SK-N-SH (cell line): ENCODE measurements at places on chromosomes 2 and 18. TPM values are rescaled to one million over a fixed set of nuclear protein-coding genes. Genes with fewer than 3 reads are reported as not detected.

The KCNE4 gene
- polyA plus RNA-seq: 0.19 and 0.20 TPM in 2 replicates

The NAB1 gene
- polyA plus RNA-seq: 9.7 and 13.4 TPM in 2 replicates

The IL1RL2 gene
- 0.05 TPM in 1 of 2 replicates, not detected in the other for polyA plus RNA-seq

The TCF7L1 gene
- 1.6 and 3.7 TPM in 2 replicates for polyA plus RNA-seq

The ZFAND2B gene
- polyA plus RNA-seq: 39.9 and 46.9 TPM in 2 replicates

The PARD3B gene
- 0.87 and 0.89 TPM in 2 replicates for polyA plus RNA-seq

GRCh38 chr18:31102025-31102684 is at the start of gene DSC2:
TSS of gene DSC2 (minus strand) at chr18:31102421. CDS start at chr18:31101971, 450 bp downstream.
- no peak within 1 kb of the TSS for H3K4me3 ChIP-seq
- no peaks in the 10 kb centered on the region for H3K4me1 ChIP-seq
- no peaks in the 10 kb centered on the region for H3K36me3 ChIP-seq
- peaks cover 21% of the 10 kb centered on the region; the same call in 1 of the 2 replicates for H3K27me3 ChIP-seq

- no peak overlapping the region for H3K27ac ChIP-seq
- no peaks in the 10 kb centered on the region for H3K36me3 ChIP-seq
- H3K4me1 ChIP-seq: no peaks in the 10 kb centered on the region
- no peak overlapping the region for H3K4me3 ChIP-seq
- no peak for DNase-seq
Measured at GRCh38 chr2:170722301-170722700, 7.2 kb downstream of the SP5 start.

GRCh38 chr18:54080858-54081257 is 143.6 kb downstream of the MBD2 start:
- H3K27ac ChIP-seq: no peak overlapping the region
- no peaks in the 10 kb centered on the region for H3K27me3 ChIP-seq
- no peaks in the 10 kb centered on the region for H3K4me1 ChIP-seq
- DNase-seq: no peak

DNA sequence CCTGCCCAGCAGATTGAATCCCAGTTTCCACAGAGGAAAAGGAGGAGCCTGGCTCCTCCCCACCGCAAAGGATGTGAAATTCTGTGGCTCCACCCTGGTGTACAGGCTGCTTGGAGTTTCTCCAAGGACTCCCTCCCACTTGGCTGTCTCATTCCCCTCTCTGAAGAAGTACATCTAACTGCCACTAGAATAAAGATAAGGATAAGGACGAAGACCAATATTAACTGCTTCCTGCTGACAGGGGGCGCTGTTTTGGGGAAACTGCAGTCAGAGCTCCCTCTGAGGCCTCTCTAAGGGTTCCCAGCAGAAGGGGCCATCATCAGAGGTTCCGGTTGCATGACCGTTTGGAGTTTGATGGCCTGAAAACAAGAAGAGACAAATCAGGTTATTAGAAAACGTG is 790.9 kb downstream of the CPS1 start:
- H3K4me1 ChIP-seq: no peaks in the 10 kb centered on the region; the same call in 1 of the 2 replicates
- no peak for DNase-seq
- no peak overlapping the region for H3K27ac ChIP-seq
- no peaks in the 10 kb centered on the region for H3K36me3 ChIP-seq
- no peaks in the 10 kb centered on the region for H3K27me3 ChIP-seq

GRCh38 chr2:56192664-56193305 is 9.0 kb downstream of the CCDC85A start:
- DNase-seq: no peak
- H3K36me3 ChIP-seq: peaks cover 52% of the 10 kb centered on the region
- H3K4me3 ChIP-seq: no peak overlapping the region
- no peaks in the 10 kb centered on the region for H3K27me3 ChIP-seq

GRCh38 chr2:110872521-110872920 is 140.1 kb downstream of the ACOXL start:
- H3K36me3 ChIP-seq: no peaks in the 10 kb centered on the region
- no peak overlapping the region for H3K27ac ChIP-seq
- H3K4me1 ChIP-seq: peaks cover 15% of the 10 kb centered on the region; the same call in 1 of the 2 replicates
- no peak overlapping the region for H3K4me3 ChIP-seq
- no peak for DNase-seq

GRCh38 chr2:174841936-174842335 is 77.7 kb upstream of the CHRNA1 start:
- H3K4me1 ChIP-seq: peaks cover 15% of the 10 kb centered on the region
- H3K36me3 ChIP-seq: no peaks in the 10 kb centered on the region
- H3K27me3 ChIP-seq: no peaks in the 10 kb centered on the region
- H3K27ac ChIP-seq: no peak overlapping the region

DNA sequence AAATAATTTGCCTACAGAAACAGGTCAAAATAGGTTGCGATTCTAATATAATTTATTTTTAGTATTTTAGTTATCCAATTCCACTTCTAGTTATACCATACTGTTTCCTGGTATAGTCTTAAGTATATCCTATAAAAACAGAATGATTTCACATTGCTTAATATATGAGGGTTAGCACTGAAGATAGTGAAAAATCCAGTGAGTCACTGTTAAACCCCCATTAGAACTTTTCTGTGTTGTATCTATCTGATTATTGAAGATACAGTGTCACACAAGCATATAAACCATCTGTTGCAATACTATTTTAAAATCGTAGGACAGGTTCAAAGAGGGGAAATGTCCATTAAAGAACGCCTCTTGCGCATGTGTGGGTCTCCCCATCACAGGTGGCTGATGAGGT is 110.0 kb downstream of the FEZ2 start:
- no peaks in the 10 kb centered on the region for H3K27me3 ChIP-seq
- peak overlapping the region; percentile 91 for H3K27ac ChIP-seq
- H3K4me1 ChIP-seq: peaks cover 95% of the 10 kb centered on the region
- peaks cover 60% of the 10 kb centered on the region for H3K36me3 ChIP-seq
- no peak overlapping the region for H3K4me3 ChIP-seq
- DNase-seq: no peak
